ENCODE measurements at places on chromosomes 6 and 20. TPM values are rescaled to one million over a fixed set of nuclear protein-coding genes. Genes with fewer than 3 reads are reported as not detected.

GRCh38 chr6:33812669-33813068 lies 8.9 kb upstream of the MLN start:
- no peak overlapping the region for H3K27ac ChIP-seq
- H3K36me3 ChIP-seq, result no peaks in the 10 kb centered on the region
- peaks cover 37% of the 10 kb centered on the region for H3K27me3 ChIP-seq
- no peak overlapping the region for H3K4me3 ChIP-seq
- peak; percentile 40 for DNase-seq
- peaks cover 8% of the 10 kb centered on the region for H3K4me1 ChIP-seq

DNA sequence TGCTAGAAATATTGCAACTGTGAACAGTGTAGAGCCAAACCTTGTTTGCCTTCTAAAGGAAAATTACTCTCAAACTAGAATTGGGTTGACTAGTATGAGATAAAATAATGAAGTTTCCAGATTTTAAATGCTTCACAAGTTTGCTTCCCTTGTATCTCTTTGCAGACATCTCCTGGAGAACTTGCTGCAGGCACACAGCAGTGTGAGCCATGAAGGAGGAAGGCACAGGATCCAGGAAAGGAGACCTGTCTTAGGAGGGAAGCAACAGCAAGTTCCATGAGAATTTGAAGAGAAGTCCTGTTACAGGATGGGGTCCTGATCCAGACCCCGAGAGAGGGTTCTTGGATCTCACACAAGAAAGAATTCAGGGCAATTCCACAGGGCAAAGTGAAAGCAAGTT lies 115.9 kb downstream of the BMP7 start:
- H3K27me3 ChIP-seq, result no peaks in the 10 kb centered on the region
- no peaks in the 10 kb centered on the region for H3K4me1 ChIP-seq
- no peak for DNase-seq
- H3K27ac ChIP-seq, result no peak overlapping the region

DNA sequence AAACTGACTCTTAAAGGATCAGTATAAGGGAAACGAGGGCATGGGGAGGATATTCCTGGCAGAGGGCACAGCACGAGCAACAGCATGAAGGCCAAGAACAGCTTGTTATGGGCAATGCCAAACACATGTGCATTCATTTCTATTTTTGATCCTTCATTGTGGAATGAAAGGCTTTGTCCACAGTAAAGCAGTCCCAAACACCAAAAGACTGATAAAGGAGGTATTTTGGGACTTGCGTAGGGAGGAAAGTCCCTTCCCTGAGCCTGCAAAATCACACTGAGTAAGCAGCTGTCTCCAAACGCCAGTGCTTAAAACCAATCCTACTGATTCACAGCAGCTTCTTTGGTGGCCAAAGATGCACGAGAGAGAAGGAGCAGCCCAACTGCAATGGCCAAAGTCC lies 138.2 kb downstream of the UNC5CL start:
- DNase-seq, result no peak
- H3K27me3 ChIP-seq, result no peaks in the 10 kb centered on the region
- no peak overlapping the region for H3K4me3 ChIP-seq
- H3K36me3 ChIP-seq, result no peaks in the 10 kb centered on the region
- H3K27ac ChIP-seq, result no peak overlapping the region

- H3K27ac ChIP-seq, result no peak overlapping the region
- no peaks in the 10 kb centered on the region for H3K27me3 ChIP-seq
- DNase-seq, result no peak
- H3K4me3 ChIP-seq, result no peak overlapping the region
- H3K36me3 ChIP-seq, result no peaks in the 10 kb centered on the region
Observed at GRCh38 chr6:6970851-6971250, 136.9 kb upstream of the RREB1 start.

- peaks cover 13% of the 10 kb centered on the region for H3K36me3 ChIP-seq
- DNase-seq, result no peak
- no peaks in the 10 kb centered on the region for H3K27me3 ChIP-seq
- H3K27ac ChIP-seq, result no peak overlapping the region
- H3K4me3 ChIP-seq, result no peak overlapping the region
Observed at GRCh38 chr6:87184762-87185250, 29.4 kb downstream of the ZNF292 start.

- no peak for DNase-seq
- no peaks in the 10 kb centered on the region for H3K27me3 ChIP-seq
- H3K4me3 ChIP-seq, result no peak overlapping the region
- H3K4me1 ChIP-seq, result peaks cover 49% of the 10 kb centered on the region
- H3K27ac ChIP-seq, result no peak overlapping the region
- no peaks in the 10 kb centered on the region for H3K36me3 ChIP-seq
Observed at GRCh38 chr6:139146317-139146726, 11.4 kb downstream of the HECA start.

GRCh38 chr20:45183084-45183483 lies 8.4 kb downstream of the PI3 start:
- H3K4me3 ChIP-seq, result no peak overlapping the region
- H3K4me1 ChIP-seq, result no peaks in the 10 kb centered on the region
- DNase-seq, result no peak
- no peak overlapping the region for H3K27ac ChIP-seq
- no peaks in the 10 kb centered on the region for H3K27me3 ChIP-seq

DNA sequence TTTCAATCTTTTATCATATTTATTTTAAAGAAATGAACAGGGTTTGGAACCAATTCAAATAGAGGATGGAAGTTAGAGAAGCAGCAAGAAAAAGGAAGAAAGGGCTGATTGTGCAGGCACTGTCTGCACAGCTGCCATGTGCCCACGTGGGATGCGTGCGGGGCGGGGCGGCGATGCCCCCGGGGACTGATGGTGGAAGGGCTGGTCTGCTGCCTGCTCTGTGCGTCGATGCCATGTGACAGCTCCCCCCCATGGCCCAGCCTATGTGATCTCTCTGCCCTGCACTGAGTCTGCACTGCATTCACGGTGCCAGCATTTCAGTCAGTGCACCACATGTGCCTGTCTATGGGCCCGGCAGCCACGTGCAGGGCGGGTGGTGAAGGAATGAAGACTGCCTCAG lies 96.4 kb downstream of the IRF4 start:
- peaks cover 19% of the 10 kb centered on the region for H3K4me1 ChIP-seq
- H3K27me3 ChIP-seq, result no peaks in the 10 kb centered on the region
- peaks cover 16% of the 10 kb centered on the region for H3K36me3 ChIP-seq
- H3K27ac ChIP-seq, result no peak overlapping the region

GRCh38 chr6:46116289-46116688 lies 13.5 kb upstream of the ENPP4 start:
- H3K27ac ChIP-seq, result no peak overlapping the region
- H3K27me3 ChIP-seq, result no peaks in the 10 kb centered on the region
- H3K4me3 ChIP-seq, result no peak overlapping the region
- peaks cover 21% of the 10 kb centered on the region for H3K4me1 ChIP-seq

- no peak overlapping the region for H3K4me3 ChIP-seq
- no peaks in the 10 kb centered on the region for H3K27me3 ChIP-seq
- no peak for DNase-seq
- no peak overlapping the region for H3K27ac ChIP-seq
Observed at GRCh38 chr20:61380545-61380915, 128.5 kb downstream of the CDH4 start.

TMEM244 gene
- not detected for total RNA-seq

CFB gene
- 0.45 TPM for total RNA-seq

C6orf141 gene
- not detected for total RNA-seq
